ENCODE measurements at places on chromosomes 2 and 18.
A peak's percentile ranks its signal among the peaks of the same experiment; 100 is the strongest.

DNA sequence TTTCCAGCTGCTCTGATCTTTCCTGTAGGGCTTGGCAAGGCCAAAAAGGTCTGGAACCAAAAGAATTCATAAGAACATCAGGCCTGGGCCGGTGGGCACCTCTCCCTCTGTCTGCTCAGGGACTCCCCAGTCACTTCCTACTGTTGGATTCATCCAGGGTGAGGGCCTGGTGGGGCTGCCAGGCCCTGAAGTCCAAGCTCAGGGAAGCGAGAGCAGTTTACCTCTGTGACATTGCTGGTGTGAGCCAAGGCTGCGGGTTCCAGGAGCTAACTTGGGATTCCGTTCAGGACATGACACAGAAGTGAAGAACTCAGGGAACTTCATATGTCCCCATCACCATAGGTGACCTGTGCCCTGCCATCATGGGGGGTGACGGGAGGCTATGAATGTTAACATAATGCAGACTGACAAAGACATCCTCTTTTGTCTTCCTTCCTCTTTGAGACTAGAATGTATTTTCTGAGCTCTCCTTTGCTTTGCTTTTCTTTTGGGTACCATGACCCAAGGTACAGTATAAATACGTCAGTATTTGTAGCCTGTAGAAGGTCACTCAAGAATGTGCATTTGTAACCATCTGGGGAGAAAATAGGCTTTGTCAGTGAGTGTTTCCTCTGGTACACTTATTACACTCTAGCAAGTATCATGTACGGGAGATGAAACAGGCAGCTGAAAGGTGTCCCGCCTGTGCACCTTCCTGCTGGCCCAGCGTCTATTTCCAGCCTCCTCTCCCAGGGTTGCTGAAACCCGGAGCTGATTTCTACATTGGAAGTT lies 130.5 kb upstream of the SLC1A4 start:
- DNase-seq = peak; percentile 12

- no peak for DNase-seq
These were observed 121.2 kb downstream of the OSBPL6 start for GRCh38 chr2:178315488-178315948.

GRCh38 chr2:43934567-43934966 lies 61.2 kb downstream of the LRPPRC start:
- no peak for DNase-seq

DNA sequence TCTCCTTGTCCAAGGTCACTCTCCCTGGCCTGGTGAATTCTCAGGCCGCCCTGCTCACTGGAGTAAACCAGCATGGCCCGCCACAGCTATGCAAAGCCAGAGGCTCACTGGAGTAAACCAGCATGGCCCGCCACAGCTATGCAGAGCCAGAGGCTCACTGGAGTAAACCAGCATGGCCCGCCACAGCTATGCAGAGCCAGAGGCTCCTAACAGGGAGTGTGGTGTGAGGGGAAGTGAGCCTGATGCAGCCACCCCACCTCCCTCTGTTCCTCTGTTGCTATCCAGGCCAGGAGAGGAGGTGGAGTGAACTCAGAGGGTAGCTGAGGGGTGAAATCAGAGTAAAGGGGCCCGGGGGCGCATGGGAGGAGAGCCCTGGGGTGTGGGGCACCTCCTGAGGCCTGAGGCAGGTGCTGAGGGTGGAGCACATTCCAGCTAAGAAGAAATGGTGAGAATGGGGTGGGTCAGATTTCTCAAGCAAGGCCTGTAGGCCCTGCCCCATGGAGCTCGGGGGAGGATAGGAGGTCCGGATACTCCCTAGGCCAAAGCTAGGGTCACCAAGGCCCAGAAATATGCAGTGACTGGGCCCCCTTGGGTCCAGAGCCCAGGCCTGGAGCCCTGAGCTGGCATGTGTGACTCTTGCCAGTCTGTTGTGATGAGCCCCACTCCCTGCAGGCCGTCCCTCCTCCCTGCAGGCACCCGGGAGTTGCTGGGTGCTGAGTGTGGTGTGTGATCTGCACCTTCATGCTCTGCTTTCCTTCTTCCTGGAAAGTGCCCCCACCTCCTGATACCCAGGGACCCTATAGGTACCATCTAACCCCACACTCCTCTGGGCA lies 1.5 kb downstream of the ATP6V1B1 start:
- DNase-seq = no peak

DNA sequence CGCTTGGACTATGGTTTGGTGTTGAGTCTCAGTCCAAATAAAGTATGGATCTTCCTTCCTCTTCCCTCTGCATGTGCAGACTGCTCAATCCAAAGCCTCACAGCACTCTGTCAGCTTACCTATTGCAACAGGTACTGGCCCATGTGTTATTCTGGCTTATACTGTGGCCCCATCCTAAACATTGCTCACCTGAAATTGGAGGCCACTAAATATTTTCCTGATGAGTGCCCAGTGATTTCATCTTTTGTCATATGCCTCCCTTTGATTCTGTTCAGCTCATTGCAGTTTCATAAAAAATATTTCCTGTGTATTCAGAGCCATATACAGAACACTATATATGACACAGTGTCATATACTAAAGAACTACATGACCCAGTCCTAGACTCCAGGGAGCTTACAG lies 86.3 kb upstream of the FAM136A start:
- no peak for DNase-seq

DNA sequence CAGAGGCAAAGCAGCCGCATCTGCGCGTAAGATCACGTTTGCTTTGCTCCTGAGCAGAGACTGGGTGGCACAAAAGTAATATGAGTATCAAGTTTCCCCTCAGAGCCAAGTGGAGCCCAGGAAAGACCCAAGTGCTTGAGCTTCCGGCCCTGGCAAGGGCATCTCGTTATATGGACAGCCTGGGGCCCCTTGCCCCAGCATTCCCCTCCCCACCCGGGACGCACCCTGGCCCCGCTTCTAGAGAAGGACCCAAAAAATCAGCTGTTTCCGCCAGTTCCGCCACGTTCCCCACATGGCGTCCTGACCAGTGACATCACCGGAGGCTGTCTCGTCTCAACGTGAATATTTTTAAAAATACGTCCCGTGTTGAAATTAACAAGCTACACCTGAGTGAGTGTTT lies 135.1 kb downstream of the NFATC1 start:
- DNase-seq = no peak

- DNase-seq = no peak
These were observed 112.9 kb downstream of the RIF1 start for GRCh38 chr2:151522556-151522955.

DNA sequence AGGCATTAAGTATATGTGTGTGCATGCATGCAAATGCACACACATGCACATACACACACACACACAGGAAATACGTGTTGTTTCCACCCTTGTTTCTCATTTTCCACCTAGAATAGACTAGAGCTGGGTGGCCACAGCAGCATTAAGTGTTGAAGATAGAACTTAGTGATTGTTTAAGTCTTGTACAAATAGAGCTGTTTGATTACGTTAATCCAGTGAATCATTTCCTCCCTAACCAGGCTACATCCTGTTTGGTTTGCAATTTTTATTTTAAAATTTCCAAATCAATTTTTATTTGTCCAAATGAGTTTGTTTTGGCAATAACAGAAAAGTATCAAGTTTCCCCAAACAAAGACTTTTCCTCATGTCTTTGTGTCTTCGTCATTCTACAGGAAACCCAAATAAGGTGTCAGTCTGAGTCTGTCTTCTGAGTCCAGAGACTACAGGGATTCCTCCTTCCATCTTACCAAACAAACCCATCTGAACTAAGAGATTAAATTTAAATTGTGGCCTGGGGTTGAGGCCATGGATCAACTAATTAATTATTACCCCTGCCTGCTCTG lies 74.6 kb upstream of the GALNT5 start:
- DNase-seq = no peak

GRCh38 chr2:136935119-136935518 lies 169.8 kb downstream of the THSD7B start:
- DNase-seq = no peak

- DNase-seq = no peak
These were observed 256.7 kb downstream of the HDAC4 start for GRCh38 chr2:239143858-239144712.

- no peak for DNase-seq
These were observed 195.5 kb downstream of the L3MBTL4 start for GRCh38 chr18:6219116-6219717.

- no peak for DNase-seq
These were observed 100.8 kb downstream of the RTN4 start for GRCh38 chr2:54949431-54949830.

GRCh38 chr2:97763176-97763845 lies 49.9 kb downstream of the ZAP70 start:
- no peak for DNase-seq

- no peak for DNase-seq
These were observed 16.9 kb downstream of the SLC66A2 start for GRCh38 chr18:79934311-79935097.

DNA sequence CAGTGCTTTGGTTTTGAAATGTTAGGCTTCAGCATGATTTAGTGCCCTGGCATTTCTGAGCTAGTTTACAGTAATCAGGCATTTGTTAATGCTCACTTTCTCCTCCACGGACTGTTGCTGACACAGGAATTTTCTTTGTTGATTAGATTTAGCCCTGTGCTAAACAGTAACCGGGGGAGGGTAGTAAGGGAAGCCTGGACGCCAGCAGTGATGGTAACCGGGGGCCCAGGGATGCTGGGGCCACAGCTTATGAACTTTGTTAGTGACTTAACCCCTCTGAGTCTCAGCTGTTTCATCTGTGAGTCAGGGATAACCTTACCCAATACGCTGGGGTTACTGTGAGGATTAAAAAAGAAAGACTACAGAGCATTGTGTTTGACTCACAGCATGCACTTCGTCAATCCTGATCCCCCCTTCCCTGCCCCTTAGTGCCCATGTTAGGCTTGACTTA lies 33.5 kb downstream of the KLHL29 start:
- DNase-seq = no peak

DNA sequence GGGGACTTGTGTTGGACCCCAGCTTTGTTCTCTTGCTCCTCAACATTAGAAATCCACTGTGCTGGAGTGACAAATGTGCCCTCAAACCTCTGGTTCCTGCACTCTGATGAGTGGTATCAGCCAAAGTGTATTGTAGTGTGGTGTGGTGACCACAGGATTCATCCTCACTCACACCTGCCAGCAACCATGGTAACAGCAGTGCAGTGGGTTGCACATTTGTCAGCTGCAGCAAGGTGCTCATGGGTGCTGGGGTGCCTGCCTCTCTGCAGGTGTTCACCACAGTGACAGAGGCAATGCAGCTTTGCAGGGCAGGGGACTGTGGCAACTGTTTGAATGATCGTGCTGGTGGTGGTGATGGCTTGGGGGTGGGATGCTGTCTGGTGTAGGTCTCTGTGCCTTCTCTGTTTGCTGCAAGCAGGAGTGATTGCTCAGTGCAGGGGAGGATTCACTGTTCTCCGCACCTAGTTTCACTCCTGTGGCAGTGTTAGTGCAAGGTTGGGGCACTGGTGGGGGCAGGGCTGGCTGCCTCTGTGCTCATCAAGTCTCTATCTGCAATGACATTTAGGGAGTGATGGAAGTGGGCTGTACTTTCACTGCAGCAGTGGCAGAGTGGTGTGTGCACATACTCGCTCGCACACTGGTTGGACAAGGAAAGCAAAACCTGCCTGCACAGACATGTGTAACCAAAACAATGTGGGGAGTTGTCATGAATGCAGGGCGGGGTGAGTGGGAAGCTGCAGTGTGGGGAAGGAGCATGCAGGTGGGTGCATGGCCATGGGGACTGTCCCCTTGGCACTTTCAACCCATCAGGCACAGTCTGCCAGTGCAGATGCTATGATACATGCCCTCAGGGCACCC lies 301.1 kb downstream of the PIK3C3 start:
- DNase-seq = no peak

DNA sequence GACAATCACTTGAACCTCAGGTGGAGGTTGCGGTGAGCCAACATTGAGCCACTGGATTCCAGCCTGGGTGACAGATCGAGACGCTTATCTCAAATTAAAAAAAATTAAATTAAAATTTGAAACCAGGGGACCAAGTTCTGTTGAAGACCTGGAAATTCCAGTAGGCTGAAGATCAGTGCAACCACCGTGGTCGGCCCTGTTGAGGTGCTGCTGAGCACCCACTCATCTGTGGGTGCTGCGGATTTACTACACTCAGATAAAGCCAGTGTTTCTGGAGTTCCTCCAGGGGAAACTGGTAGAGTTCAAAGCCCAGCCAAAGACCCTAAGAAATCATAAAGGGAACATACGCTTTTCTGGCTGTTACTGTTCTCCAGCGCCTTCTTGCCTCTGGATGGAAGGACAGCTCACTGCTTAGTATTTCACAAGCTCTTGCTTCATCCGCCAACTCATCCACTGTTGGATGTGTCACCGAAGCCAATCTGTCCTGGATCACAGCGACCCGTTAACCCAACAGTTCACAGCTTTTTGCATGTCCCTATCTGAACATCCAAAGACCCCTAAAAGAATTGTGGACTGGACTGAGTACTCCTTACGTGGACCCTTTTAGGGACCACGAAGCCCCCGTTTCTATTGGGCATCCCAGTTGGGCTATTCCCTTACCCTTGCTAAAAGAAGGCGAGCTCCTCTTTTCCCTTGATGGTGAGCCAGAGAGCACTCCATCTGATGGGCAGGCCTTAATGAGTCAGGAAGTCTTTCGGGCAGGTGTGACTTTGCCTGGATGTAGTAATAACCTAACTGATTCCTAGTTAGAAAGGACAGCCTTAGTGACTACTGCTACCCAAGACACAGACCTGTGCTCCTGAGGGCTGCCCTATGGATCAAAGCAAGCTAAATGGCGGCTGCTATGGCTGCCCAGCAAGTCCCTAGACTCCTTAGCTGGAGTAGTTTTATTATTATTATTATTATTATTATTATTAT lies 6.0 kb upstream of the ALPP start:
- DNase-seq = no peak

- DNase-seq = no peak
These were observed 22.3 kb downstream of the RNF125 start for GRCh38 chr18:32040936-32041335.

- DNase-seq = no peak
These were observed 261.1 kb upstream of the RAB12 start for GRCh38 chr18:8348051-8348720.

DNA sequence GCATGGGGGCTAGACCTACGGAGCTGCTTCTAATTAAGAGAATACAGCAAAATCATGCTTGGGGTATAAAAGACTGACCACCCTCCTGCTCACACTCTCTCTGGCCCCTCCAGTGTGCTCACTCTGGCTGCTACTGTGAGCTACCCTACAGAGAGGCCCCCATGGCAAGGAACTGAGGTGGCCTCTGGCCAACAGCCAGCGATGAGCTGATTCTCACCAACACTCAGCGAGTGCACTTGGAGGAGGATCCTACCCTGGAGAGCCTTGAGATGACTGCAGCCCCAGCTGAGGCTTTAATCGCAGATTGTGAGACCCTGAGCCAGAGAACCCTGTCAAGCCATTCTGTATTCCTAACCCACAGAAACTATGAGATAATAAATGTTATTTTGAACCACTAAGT lies 88.2 kb downstream of the GFPT1 start:
- DNase-seq = no peak

DNA sequence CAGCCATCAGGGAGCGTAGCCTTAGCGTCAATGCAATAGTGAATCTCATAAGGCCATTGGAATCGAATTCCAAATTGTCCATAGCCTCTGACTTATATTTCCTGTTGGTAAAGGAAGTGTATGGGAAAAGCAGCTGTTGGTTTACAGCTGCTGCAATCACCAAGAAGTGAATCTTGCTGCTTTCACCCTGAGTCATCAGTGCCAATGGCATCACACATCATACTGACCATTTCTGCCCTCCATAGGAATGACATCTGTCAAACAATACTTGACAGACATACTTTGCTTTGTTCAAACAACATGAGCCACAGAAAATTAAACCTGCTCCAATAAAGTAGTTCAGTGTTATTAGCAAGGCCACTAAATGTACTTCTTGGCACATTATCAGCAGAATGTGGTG lies 111.2 kb upstream of the KLHL29 start:
- DNase-seq = no peak

Measured in cortex of kidney (tissue), 1 donor.